Occipital lobe (tissue), 3 donors: ENCODE measurements at places on chromosomes 1 and 21. TPM values are rescaled to one million over a fixed set of nuclear protein-coding genes. Genes with fewer than 3 reads are reported as not detected.

DNA sequence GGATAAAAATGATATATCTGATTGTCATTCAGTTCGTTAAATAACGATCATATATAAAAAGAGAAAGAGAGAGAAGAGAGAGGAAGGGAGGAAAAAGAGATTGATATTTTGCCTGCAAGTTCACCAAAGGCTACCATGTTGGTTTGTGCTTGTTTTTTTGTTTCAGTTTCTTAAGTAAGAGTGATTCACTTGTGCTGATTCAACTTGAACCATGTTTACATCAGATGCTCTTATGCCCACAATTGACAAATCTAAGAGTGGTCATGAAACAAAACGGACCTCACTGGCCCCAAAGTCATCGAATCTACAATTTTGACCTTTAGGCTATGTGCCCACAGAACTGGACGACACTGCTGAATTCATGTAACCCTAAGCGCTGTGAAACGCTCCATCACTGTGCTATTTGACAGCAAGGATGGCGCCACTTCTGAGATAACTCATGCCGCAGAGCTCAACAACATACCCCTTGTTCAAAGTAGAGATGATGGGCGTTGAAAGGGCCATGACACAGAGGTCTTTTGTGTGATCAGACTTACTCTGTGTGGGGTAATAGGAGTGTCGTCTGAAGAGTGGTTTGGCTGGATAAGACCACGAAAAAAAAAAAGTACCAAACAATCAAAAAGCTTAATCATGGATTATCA, 481.4 kb downstream of the SETD4 start:
- DNase-seq, result no peak

The PADI4 gene
- not detected for total RNA-seq

The SYCP1 gene
- not detected for total RNA-seq

DNA sequence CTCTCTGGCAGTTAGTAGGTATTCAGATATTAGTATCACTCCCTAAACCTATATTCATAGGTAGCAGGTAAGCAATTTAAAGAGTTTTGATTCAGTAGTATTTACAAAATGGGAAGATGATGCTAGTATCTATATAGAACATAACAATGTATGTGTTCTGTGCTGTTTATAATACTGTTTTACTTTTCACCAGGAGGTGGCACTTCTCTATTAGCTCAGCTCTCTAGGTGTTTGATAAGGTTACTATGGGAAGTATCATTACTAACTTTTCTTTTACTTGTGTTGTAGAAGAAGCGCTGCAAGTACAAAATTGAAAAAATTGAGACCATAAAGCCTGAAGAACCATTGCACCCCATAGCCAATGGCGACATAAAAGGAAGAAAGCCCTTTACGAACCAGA, 49.4 kb upstream of the FASLG start:
- no peak for DNase-seq

The RBM11 gene
- total RNA-seq, result 16.2 TPM

DNA sequence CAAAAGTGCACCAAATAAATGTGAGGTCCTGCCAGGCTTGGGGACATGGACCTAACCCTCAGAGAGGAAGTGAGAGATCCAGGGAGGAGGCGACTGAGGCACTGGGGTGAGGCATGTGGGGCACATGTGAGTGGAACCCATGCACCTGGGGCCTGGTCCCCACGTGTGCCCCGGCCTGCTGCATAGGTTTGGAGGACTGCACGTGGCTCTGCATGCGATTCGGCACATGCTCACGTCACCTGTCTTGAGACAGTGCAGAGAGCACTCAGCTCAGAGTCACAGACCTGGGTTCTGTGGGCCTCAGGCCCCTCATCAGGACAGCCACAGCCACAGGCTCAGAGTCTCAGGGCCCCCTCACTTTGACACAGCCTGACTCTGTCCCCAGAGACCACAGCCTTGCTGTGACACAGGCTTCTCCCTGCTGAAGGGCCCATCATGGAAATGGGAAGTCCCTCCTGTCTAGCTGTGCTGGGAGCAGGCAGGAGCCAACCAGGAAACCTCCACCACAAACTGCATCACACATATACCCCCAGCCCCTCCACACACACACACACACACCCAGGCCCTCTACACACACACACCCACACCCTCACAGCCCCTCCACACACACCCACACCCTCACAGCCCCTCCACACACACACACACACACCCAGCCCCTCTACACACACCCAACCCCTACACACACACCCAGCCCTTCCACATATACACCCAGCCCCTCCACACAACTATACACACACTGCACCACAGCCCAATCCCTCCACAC, 48.2 kb downstream of the SLC9A1 start:
- no peak for DNase-seq

The KCNE1 gene
- total RNA-seq, result 0.16 TPM

DNA sequence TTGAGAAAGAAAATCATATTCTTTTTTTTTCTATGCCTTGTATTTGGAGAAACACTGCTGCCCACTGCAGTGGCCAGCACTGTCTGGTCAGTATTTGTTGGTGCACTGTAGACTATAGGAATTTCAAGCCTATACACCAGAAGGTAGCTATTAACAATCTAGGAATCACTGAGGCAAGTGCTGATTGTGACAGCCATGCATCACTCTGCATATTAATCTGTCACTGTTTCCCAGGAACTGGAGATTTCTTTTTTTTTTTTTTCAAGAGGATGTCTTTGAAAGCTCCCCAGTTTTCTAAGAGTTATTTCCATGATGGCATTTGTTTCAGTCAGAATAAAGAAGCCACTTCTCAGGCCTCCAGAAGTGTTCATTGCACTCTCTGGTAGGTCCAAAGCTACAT, 737.8 kb upstream of the PTBP2 start:
- no peak for DNase-seq

DNA sequence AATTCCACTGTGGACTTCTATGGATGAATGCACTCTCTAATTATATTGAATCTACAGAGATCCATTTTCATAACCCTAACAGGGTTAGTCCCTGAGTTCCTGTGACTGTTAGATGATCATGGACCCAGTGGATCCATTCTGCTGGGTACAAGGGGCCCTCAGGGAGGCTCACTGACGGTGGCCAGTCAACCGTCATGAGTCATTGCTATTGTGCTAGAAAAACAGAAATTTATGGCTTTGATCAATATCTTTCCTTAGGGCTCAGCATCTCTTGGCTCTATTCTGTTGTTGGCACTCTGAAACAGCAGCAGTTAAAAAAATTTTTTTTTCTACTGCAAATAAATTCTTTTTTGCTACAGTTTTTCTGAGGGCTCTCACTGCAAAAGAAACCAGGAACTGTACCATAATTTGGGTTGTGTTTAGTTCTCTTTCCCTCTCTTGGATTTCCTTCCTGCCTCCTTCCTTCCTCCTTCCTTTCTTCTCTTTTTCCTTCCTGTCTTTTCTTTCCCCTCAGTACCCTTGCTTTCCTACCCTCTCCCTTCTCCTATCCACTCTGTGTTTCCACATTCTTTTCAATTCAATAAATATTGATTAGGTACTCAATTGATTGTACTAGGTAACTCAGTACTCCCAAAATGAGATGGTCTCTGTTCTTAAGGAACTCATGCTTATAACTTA, 49.5 kb downstream of the UTP25 start:
- DNase-seq, result no peak
